ENCODE measurements at places on chromosomes 1 and 21. TPM values are rescaled to one million over a fixed set of nuclear protein-coding genes. Genes with fewer than 3 reads are reported as not detected.

SPATC1L gene
- 2.6 TPM for total RNA-seq

GRCh38 chr1:67570486-67571143, 114.4 kb upstream of the GADD45A start:
- DNase-seq = no peak

DNA sequence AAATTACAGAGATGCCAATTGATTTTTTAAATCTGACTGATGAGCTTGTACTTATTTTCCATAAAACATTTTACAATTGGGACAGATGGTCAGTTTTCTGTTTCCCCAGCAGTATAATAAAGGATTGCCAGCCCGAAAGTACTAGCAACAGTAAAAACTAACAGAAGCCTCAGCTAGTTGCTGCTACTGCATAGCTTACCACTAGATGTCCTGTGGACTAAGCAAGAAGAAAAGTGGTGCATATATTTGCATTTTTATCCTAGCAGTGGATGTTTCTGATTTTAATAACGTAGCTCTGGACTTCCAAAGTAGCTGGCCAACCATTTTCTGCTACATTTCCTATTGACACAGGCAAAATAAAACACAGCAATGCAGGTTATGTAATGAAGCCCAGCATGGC, 241.5 kb downstream of the BARHL2 start:
- no peak for DNase-seq

- DNase-seq = no peak
These were observed 442.4 kb downstream of the LTN1 start for GRCh38 chr21:28550057-28550825.

GRCh38 chr1:75341537-75341936, 207.3 kb downstream of the LHX8 start:
- DNase-seq = no peak
